ENCODE measurements at places on chromosomes 5 and 9. TPM values are rescaled to one million over a fixed set of nuclear protein-coding genes. Genes with fewer than 3 reads are reported as not detected.

GRCh38 chr5:35664584-35664983, 46.9 kb downstream of the SPEF2 start:
- no peaks in the 10 kb centered on the region for H3K4me1 ChIP-seq
- no peaks in the 10 kb centered on the region for H3K36me3 ChIP-seq
- no peak for DNase-seq
- H3K4me3 ChIP-seq = no peak overlapping the region

DNA sequence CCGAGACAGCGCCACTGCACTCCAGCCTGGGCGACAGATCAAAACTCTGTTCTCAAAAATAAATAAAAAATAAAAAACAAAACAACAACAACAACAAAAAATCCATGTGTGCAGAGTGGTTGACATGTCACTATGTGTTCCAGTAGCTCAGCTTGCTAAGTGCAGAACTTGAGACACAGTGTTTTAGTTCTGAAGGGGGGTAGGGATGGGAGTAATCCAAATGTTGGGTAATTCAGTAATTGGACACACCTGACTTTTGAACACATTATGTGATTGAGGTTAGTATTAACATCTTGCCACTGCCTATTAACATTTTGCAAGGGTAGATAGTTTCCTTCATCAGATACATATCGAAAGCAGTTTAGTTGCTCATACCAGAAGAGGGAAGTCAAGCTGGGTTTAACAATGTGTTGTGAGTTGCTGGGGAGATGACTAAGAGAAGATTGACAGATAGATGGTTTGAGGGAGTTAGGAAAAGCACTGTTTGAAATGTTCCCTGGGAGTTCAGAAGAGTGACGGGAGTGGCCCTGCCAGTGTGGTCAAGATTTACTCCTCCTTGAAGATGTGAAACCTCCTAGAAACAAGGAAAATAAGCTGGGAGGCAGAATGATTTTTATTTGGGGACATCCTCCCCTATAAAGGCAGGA, 928 bp downstream of the HACD4 start:
- no peak overlapping the region for H3K4me3 ChIP-seq
- no peaks in the 10 kb centered on the region for H3K27me3 ChIP-seq
- DNase-seq = no peak

DNA sequence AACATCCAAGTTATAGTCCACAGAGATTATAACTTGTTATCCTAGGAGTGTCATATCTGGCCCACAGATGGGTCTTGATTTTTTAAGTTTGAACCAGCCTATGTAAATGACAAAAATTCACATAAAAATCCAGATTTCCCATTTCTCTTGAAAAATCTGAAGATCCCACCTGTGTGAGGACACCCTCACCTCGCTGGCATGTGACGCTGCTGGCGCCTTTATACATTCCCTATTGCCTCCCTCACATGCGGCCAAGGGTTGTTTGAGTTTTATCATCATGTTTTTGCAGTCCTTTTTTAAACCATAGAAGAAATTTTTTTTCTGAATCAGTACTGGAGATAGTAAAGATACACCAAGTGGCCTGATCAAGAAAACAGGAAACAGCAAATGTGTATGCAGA, 25.9 kb upstream of the PPP1R2B start:
- no peaks in the 10 kb centered on the region for H3K27me3 ChIP-seq
- no peak for DNase-seq
- no peak overlapping the region for H3K27ac ChIP-seq
- no peaks in the 10 kb centered on the region for H3K4me1 ChIP-seq

- H3K27me3 ChIP-seq = no peaks in the 10 kb centered on the region
- H3K4me3 ChIP-seq = no peak overlapping the region
- H3K27ac ChIP-seq = no peak overlapping the region
- DNase-seq = no peak
- H3K36me3 ChIP-seq = no peaks in the 10 kb centered on the region
- H3K4me1 ChIP-seq = no peaks in the 10 kb centered on the region
These were observed 106.8 kb upstream of the CD180 start for GRCh38 chr5:67303356-67303755.

- no peaks in the 10 kb centered on the region for H3K4me1 ChIP-seq
- H3K27me3 ChIP-seq = no peaks in the 10 kb centered on the region
- H3K4me3 ChIP-seq = no peak overlapping the region
- no peak overlapping the region for H3K27ac ChIP-seq
- no peak for DNase-seq
- peaks cover 5% of the 10 kb centered on the region for H3K36me3 ChIP-seq
These were observed 28.6 kb upstream of the NSMF start for GRCh38 chr9:137487454-137488326.

DNA sequence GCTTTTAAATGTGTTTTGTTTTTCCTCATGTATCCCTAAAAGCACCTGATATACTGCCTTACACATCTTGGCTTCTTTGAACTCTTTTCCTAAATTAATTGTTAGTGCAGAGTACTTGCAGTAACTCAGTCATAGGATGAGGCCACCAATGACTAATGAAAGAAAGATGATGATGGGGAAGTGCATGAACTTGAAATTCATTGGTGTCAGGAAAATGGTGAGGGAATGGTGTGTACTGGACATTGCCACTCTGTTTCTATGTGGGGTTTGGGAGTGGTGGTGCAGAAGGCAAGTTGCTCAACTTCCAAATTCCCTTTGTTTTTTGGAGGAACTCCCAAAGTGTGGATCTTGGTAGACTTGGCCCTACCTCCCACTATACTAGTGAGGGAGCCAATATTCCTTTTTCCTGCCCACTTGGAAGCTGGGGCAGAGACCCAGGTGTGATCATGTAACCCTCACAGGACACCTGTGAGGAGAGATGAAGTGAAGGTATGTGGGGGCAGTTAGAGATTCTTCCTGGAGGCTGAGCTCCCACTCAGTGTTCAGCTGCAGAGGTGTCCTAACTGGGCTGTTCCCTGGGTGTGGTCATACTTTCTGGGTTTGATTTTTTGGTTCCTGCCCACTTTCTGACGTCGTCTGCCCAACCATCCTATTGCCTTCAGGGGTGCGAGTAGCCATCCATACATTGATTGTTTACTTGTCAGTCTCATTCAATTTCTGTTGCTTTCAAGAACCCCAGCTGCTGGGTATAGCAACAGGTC, 298.5 kb downstream of the MAST4 start:
- no peak overlapping the region for H3K4me3 ChIP-seq
- no peaks in the 10 kb centered on the region for H3K36me3 ChIP-seq
- DNase-seq = no peak
- no peaks in the 10 kb centered on the region for H3K27me3 ChIP-seq
- H3K4me1 ChIP-seq = no peaks in the 10 kb centered on the region

- no peaks in the 10 kb centered on the region for H3K36me3 ChIP-seq
- H3K4me1 ChIP-seq = peaks cover 17% of the 10 kb centered on the region
- H3K27ac ChIP-seq = no peak overlapping the region
- peaks cover 3% of the 10 kb centered on the region for H3K27me3 ChIP-seq
These were observed 4.4 kb downstream of the GDNF start for GRCh38 chr5:37835380-37835973.

The PDGFRB gene
- polyA plus RNA-seq = 5.2 TPM

DNA sequence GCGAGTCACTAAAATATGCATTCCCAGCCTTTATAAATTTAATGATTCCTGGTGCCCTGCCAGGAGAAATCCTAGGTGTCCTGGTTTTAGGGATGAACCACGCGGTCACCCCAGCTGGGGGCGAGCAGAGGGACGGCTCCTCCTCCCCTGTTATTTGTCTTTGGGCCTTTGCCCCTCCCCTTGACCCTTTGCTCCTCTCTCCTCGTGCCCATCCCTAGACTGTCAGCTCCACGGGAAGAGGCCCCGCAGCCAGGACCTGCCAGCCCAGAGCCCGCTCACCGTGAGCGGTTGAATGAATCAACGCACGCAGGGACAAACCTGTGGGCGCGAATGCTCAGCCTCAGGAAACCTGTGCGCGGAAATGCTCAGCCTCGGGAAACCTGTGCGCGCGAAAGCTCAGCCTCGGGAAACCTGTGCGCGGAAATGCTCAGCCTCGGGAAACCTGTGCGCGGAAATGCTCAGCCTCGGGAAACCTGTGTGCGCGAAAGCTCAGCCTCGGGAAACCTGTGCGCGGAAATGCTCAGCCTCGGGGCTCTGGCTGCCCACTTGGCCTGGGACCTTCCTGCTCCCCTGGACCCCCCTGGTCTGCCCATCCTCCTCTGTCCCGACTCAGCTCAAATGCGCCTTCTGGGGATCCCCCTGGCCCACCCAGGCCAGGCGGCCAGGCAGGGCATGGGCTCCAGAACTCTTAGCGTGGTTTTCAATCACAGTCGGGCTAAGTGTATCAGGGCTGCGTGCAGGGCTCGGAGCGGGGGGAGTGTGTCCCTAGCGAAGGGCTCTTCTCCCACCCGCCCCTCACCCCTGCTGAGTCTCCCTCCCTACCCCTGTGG, 140.5 kb upstream of the COL5A1 start:
- DNase-seq = no peak
- H3K27me3 ChIP-seq = no peaks in the 10 kb centered on the region
- H3K4me1 ChIP-seq = no peaks in the 10 kb centered on the region
- H3K36me3 ChIP-seq = no peaks in the 10 kb centered on the region
- H3K4me3 ChIP-seq = no peak overlapping the region

DNA sequence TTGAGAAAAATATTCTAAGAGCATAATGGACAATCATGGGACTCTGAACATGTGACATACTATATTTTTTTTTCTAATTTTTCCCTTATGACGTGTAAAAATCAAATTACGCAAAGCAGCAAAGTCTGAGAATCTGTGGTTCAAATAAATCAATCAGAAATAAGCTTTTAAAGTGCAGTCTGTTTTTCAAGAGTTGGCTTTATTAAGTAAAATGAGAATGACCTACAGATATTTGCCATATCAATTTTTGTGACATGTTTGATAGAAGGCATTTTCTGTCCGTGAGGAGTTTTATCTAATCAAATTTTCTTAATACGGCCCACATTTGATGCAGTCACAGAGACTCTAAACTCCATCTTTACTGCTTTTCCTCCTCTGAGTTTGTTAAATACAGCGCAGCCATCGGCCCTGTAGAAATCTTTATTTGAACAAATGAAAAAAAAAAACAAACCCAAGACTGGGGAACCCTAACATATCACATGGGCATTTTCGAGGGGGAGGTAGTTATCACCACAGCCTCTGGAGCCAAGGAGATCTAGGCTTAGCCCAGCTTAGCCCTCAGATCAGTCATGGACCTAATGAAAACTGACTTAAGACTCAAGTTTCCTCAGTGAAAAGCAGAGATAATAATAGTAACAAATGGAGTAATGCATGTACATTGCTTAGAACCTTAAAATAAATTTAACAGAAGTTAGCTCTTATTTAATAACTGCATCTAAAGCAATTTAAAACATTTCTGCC, 263.6 kb upstream of the C9orf72 start:
- H3K27ac ChIP-seq = no peak overlapping the region
- no peaks in the 10 kb centered on the region for H3K4me1 ChIP-seq
- H3K4me3 ChIP-seq = no peak overlapping the region
- no peaks in the 10 kb centered on the region for H3K36me3 ChIP-seq
- H3K27me3 ChIP-seq = no peaks in the 10 kb centered on the region

DNA sequence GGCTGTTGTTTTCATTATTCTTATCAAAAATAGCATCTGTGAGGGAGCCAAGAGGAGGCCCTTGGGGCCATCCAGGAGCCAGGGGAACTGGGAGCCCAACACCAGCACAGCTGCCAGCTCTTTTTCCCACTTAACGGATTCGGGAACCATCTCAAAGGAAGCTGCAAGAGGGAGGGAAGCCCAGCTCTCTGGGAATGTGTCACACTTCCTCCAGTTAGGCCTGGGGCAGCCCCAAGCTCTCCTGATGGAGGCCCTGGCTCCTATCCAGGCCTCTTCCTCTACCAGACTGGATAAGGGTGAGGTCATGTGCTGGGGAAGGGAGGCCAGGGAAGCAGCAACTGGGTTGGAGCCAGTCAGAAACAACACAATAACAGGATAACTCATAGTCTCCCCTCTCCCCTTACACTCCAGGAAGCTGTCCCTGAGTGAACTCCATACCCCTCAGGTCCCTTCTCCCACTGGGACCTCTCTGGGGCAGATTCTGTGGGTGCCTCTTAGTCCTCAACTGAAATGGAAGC, 12.7 kb downstream of the CSF2 start:
- no peaks in the 10 kb centered on the region for H3K27me3 ChIP-seq
- no peak overlapping the region for H3K4me3 ChIP-seq
- no peaks in the 10 kb centered on the region for H3K4me1 ChIP-seq
- H3K27ac ChIP-seq = no peak overlapping the region

DNA sequence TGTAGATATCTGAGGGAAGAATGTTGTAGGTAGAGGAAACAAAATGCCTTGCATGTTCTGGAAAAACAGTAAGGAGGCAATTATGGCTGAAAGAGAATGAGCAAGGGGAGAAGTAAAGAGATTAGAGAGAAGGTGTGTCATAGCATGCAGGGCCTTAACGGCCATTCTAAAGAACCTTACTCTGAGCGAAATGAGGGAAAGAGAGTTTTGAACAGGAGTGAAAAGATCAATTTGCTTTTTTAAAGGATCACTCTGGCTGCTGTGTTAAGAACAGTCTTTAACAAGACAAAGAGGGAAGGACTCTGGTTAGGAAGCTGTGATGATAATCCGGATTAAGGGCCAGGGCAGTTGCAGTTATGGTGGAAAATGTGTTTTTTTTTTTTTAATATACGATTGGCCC, 22.6 kb downstream of the PTBP3 start:
- H3K27ac ChIP-seq = no peak overlapping the region
- no peaks in the 10 kb centered on the region for H3K4me1 ChIP-seq
- H3K27me3 ChIP-seq = no peaks in the 10 kb centered on the region
- no peaks in the 10 kb centered on the region for H3K36me3 ChIP-seq
- no peak overlapping the region for H3K4me3 ChIP-seq

DNA sequence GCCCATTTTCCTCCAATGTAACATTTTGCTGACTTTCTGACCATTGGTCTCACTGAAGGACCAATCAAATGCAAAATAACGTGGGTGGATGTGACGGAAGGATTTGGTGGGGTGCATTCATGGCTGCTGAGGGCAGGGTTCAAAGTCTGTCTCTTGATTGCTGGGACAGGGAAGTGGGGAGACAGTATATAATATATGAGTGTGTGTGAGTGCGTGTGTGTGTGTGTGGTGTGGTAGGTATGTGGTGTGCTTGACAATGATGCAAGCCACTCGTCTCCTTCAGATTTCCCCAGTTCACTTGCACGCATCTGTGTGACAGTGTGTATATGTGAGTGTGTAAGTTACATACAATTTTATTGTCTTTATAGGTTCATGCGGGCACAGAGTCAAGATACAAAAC, 477.3 kb downstream of the DIRAS2 start:
- no peak overlapping the region for H3K4me3 ChIP-seq
- H3K27me3 ChIP-seq = no peaks in the 10 kb centered on the region
- H3K4me1 ChIP-seq = peaks cover 3% of the 10 kb centered on the region
- no peak for DNase-seq

DNA sequence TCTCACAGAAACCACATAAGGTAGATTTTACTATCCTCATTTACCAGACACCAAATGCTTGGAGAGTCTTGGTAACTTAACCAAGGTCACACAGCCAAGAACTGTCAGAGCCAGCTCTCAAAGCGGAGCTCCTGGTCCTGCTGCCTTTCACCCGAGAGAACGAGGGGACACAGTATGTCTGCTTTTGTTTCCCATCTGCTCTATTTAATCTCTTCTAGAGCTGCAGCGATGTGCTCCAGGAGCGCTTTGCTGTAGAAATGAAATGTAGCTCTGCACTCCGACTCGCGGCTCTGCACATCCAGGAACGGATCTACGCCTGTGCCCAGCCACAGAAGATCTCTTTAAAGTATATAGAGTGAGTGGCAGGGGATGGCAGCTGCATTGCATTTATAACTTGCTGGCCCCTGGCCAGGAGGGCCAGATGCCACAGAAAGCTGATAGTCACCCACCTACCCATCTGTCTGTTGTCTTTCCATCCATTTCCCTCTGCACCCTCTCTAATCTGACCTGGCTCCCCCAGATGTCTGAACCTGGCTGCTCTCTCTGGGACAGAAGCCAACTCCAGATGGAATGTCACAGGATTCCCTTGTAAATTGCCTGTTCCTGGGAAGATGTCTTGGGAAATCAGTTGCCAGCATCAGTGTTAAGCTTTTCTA, 21.4 kb upstream of the TRMT10B start:
- H3K27ac ChIP-seq = no peak overlapping the region
- no peaks in the 10 kb centered on the region for H3K4me1 ChIP-seq
- H3K36me3 ChIP-seq = no peaks in the 10 kb centered on the region
- H3K27me3 ChIP-seq = no peaks in the 10 kb centered on the region
- DNase-seq = no peak
- H3K4me3 ChIP-seq = no peak overlapping the region

Measured in liver (tissue), 10 donors.